Activated naive CD4-positive, alpha-beta T cell treated with anti-CD3 and anti-CD28 coated beads, Interleukin-2, amount 10 ng/mL, durations not matched to agents 7 days and 5 days (primary cell): ENCODE measurements at places on chromosomes 1 and 21.

DNA sequence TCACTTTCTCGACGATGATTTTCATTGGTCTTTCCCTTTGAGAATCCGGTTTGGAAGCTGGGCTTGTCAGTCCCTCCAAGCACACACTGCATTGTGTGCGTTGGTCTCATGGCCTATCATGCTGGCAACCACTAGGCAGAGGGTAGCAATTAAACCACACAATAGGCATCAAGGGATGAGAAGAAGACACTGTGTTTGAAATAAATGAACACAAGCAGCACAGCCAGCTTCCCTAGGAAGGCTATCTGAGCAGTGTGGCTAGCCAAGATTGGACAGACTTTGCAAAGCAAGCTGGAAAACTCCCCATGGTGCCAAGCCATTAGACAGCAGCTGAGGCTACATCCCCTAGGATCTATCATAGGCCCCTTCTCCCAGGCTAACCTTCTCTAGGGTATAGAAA, 288.7 kb downstream of the NUF2 start:
- H3K27me3 ChIP-seq: no peaks in the 10 kb centered on the region
- no peak overlapping the region for H3K4me3 ChIP-seq

GRCh38 chr1:207910591-207911354, at the start of gene CD34:
CD34 (minus strand) TSS chr1:207911125; CDS start chr1:207911080, 45 bp downstream.
- peak; percentile 40 for DNase-seq
- H3K27me3 ChIP-seq: peaks cover 83% of the 10 kb centered on the region
- H3K27ac ChIP-seq: no peak within 1 kb of the TSS
- H3K36me3 ChIP-seq: peaks cover 5% of the 10 kb centered on the region
- peaks cover 17% of the 10 kb centered on the region for H3K4me1 ChIP-seq

- H3K27ac ChIP-seq: no peak overlapping the region
- no peak overlapping the region for H3K4me3 ChIP-seq
- no peaks in the 10 kb centered on the region for H3K27me3 ChIP-seq
- peaks cover 11% of the 10 kb centered on the region for H3K36me3 ChIP-seq
These were observed 61.9 kb downstream of the POFUT2 start for GRCh38 chr21:45225741-45226327.

GRCh38 chr21:26732432-26733221, 112.6 kb downstream of the ADAMTS1 start:
- no peaks in the 10 kb centered on the region for H3K36me3 ChIP-seq
- DNase-seq: peak; percentile 35
- no peaks in the 10 kb centered on the region for H3K27me3 ChIP-seq
- H3K4me1 ChIP-seq: no peaks in the 10 kb centered on the region
- H3K4me3 ChIP-seq: no peak overlapping the region
